ENCODE measurements at places on chromosomes 4 and X. TPM values are rescaled to one million over a fixed set of nuclear protein-coding genes. Genes with fewer than 3 reads are reported as not detected.

GRCh38 chr4:86026720-86027119 is 333.1 kb downstream of the MAPK10 start:
- DNase-seq = no peak

DNA sequence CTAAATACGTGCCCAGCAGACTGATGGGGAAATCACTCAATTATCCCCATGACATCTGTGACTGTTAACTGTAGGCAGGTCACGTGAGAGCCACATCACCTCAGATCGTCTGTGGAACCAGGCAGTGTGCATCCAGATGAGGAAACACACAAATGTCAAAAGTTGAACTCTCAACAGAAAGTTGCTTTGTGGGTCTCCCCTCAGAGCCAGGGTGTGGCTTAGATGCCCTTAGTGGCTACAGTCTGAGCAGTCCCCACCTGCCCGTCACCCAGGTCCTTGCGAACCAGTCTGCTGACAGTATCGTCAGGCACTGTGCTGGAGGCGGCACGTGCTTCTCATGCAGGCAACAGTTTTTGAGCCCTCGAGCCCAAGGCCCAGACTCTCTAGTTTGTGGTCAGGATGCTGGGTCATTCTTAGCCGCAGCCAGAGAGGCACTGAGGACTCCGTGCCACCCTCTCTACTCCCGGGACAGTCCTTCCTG is 10.8 kb downstream of the TMEM187 start:
- DNase-seq = no peak

GRCh38 chr4:106512706-106513105 is 144.1 kb upstream of the GIMD1 start:
- no peak for DNase-seq

DNA sequence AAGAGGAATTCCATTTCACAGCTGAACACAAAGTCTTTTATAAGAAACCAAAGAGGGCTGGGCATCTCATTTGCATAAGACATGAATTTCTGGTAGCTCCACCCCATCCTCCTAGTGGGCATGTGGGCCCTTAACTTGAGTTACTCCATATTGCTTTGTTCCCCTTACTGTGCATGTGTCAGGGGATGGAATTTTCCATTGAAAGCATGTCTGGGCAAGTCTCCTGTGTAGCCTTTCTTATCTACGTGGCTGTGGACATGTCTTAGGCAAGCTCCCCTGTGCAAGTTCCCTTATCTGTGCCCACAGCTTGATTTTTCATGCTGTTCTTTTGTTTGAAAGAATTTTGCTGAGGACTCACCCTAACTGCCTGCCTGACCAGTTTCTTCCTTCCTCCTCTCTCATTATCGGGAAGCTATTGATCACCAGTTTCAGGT is 123.5 kb upstream of the JADE1 start:
- DNase-seq = no peak

SHROOM3 gene
- total RNA-seq = 25.8 TPM
